ENCODE measurements at places on chromosomes 7 and 10.

DNA sequence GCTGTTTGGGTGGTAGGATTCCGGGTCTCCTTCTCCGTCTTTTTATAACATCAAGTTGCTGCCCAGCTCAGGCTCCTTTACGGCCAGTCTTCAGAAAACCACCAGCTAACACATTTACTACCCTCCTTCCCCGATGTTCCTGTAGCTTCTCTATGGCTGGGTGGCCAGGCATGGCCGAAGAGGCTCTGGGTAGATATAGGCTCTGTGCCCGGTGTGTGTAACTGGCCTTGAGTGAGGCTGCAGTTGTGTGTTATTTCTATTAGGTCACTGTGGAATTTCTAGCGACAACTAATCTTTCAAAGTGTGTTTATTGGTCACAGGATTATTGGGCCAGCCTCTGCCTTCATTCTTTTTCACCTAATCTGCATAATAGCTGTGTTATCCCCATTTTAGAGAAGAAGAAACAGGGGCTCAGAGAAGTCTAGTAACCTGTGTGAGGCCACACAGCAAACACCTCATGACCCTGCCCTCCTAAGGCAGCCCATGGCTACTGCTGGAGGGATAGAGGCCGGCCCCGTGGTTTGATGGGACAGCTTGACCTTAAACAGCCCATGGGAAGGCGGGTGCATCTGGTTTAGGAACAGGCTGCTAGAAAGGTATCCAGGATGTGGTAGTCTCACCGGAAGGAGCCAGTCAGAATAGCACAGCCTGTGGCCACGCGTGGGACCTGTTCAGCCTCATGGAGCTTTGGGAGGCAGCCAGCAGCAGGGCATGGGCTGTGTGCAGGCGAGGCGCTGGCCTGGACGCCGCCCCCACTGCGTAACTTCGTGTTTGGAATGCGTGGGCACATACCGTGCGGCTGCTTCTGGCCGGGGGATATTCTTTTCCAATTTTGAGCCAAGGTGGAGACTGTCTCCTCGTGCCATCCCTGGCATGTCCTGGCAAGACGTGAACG is 29.7 kb downstream of the HTRA1 start:
- DNase-seq, result peak; percentile 61

- no peak for DNase-seq
Observed at GRCh38 chr10:132884691-132885271, 57.6 kb downstream of the CFAP46 start.

GRCh38 chr7:117202511-117202910 is 120.3 kb downstream of the WNT2 start:
- peak; percentile 50 for DNase-seq

DNA sequence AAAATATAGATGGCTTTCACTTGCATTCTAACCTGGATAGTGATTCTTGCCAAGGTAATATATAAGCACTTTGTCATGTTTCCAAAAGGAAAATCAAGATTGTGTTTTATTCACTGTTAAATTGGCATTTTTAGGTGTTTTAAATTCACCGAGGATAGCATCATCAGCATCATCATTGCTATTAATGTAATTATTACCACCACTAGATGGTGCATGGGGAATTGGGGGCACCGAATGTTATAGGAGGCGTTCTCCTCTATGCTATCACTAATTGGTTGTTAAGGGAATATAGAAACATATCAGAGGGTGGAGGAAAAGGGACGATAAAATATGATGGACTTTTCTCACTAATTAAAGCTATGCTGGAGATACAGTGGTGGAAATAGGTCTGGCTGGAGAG is 95.5 kb downstream of the CELF2 start:
- DNase-seq, result no peak

DNA sequence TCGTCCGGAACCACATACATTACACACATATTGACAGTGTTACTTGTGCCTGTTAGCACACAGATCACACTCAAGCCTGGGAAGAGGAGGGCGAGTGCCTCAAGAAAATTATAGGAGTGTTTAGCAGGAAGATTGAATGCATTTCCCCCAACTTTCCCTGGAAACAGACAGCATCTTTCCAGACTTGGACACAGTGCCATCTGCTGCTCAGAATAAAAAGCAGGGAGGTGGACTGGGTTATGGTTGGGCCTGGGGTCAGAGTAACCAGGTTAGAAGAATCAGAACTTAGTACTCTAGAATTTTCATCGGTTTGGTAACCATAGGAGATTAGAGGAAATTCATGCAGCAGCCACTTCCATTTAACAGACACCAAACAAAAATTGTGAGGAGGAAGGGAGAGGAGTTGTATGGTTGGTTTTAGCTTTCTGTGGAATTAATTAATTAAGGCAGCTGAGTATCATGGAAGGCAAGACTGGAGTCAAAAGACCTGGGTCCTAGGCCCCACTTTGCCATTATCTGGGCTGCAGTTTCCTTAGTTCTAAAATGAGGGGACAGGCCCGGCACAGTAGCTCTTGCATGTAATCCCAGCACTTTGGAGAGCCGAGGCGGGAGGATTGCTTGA is 43.4 kb upstream of the OPTN start:
- no peak for DNase-seq

All from AG10803 (cell line).